ENCODE measurements at places on chromosomes 11 and 22. TPM values are rescaled to one million over a fixed set of nuclear protein-coding genes. Genes with fewer than 3 reads are reported as not detected.

F2 gene
- 0.68 TPM for polyA plus RNA-seq

DNA sequence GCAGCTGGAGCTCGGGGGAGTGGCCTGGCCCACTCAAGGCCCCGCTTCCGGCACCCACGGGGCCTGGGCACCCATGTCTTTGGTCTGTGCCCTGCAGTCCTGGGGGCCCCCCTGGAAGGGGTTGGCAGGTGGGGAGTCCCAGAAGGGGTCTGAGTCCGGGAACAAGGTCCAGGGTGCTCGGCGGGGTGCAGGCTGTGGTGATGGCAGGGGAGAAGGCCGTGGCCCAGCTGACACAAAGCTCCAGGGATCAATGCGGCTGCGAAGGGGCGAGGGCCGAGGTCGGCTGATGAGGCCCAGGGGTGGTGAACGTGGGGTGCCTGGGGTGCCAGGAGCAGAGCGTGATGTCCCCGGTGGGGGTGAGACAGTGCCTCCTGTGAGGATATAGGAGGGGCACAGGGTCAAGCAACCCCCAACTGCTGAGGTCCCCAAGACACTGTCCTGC lies 2.7 kb upstream of the KCNK7 start:
- DNase-seq: no peak

- no peak for DNase-seq
These were observed 652.1 kb upstream of the CHORDC1 start for GRCh38 chr11:90874986-90875385.

DNA sequence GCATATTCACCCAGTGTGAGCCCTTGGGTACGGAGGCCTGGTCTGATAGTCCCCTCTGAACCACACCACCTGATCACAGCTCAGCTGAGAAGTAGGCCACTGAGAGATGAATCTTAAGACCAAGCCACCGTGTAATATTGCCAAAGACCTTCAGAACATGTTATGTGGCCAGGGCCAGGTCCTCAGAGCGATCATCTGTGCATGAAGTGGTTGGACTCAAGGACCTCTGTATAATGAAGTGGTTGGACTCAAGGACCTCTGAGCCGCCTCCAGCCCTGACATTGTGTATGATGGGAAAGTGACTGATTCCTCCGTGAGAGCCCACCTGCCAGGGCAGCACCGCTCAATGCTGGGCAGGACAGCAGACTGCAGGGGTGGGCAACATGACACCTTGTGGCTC lies 70.2 kb downstream of the TP53I11 start:
- no peak for DNase-seq

DNA sequence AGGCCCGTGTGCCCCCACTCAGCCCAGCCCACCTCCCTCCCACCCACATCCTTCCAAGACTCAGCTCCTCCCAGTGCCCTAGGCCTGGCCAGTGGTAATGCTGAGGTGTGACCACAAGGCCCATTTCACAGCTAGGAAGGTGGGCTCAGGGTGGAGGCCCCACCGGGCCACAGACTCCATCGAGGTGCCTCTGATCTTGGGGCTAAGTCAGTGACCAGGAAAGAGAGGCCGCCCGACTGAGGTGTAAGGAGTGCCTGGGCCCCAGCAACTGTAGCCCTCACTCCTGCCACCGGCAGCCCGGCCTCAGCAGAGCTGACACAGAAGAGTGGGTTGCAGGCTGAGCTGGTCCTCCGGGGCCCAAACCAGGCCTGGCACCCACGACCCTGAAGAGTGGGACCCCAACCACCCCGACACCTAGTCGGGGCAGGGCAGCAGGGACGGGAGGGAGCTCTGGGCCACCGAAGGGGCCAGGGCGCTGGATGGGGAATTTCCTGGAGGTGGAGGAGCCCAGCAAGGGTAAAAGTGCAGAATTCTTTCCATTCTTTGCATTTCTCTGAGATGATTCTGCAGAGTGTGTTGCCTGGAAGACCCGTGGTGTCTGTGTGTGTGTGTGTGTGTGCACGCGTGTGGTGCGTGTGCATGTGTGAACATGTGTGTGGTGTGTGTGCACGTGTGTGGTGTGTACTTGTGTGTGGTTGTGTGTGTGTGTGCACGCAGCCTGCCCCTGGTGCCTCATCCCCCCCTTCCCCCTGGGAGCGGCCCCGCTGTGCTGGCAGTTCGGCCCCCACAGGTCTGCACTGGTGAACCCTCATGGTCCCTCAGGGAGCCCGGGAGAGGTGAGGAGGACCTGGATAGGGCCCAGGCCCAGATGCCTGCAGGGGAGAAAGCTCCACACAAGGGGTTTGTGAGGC lies 8.3 kb upstream of the PIM3 start:
- DNase-seq: no peak

GRCh38 chr11:69055598-69056516 lies 7.1 kb downstream of the TPCN2 start:
- DNase-seq: no peak

GRCh38 chr11:126461996-126462395 lies 106.5 kb downstream of the ST3GAL4 start:
- no peak for DNase-seq
